NCI-H345 (cell line): ENCODE measurements at places on chromosomes 2 and 18.

DNA sequence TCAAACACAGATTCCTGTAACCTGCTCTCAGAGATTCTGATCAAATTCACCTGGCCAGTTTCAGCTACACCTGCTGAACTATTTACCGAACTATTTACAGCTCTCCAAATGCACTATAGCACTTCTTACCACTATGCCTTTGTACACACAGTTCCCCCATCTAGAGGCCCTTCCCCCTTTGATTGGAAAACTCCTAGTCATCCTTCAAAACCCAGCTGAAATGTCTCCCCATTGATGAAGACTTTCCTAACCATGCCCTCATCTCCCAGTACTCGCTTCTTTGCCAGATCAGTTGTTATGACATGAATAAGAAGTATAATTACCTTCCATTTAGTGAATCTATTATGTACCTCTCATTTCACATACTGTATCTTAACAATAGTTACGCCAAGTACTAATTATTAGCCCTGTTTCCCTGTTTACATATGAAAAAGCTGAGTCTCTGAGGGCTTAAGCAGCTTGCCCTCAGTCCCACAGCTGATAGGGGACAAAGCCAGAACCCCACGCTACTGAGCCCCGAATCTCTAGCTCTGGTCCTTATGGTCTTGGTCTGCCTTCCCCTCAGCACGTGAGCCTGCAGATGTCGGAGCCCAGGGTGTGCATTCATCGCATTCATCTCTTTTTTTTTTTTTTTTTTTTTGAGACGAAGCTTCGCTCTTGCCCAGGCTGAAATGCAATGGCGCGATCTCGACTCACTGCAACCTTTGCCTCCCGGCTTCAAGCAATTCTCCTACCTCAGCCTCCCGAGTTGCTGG lies 64.7 kb upstream of the ASAP2 start:
- no peak for DNase-seq

DNA sequence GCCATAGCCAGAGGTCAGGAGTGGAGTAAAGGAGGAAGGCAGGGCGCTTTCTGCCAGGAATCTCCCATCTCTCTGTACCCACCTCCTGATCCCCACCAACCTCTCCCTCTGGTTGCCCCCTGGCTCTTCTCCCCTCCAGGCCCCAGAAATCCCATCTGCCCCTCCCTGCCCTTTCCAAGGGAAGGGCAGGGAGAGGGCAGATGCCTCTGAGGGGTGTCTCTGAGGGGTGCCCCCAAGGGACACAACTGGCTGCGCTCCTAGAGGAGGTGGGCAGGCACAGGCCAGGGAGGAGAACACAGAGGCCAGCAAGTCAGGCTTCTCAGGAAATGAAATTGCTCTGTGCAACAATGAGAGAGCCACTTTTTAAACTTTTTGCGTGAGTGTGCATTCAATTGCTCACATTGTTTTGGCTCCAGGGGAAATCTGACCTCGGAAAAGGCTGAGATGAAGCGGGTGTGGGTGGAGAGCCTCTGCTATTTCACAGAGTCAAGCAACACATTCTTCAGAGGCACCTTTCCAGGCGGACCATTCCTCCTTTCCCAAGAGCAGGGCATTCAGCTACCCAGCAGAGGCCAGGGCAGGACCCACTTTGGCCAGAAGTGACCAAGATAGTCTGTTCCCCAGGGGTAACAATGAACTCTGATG lies 125.5 kb downstream of the SMAD7 start:
- no peak for DNase-seq

DNA sequence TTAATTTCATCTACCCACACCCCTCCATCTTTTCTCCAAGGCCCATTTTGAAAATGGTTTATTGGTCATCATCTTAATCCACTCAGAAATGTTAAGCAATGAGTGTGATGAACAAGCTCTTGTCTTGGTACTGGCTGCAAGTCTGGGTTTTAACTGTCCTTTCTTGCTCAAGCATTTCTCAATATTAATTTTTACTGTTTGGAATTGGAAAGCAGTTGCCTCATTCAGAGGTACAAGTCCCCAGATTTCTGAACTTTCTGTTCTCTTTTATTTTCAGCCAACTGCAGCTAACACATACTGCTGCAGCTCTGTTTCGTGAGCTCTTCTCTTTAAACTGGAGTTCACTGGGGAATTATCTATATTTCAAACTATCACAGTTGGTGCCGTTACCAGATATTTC lies 99.4 kb upstream of the TEX51 start:
- DNase-seq: no peak

DNA sequence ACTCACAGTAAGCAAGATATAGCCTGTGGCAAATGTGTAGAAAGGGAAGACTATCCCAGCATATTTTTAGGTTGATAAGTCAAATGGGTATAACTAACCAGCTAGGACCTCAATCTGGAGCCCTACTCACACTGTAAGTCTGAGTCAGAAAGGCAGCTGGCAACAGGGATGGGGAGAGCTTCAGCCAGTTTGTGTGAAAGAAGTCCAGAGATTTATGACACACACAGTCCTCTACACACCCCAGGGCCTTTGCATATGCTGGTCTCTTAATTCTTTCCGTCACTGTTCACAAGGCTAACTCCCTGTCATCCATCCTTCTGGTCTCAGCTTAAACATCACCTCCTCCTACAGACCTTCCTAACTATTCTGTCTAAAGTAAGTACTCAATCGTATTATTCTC lies 5.9 kb upstream of the TCF4 start:
- DNase-seq: no peak

- no peak for DNase-seq
Observed at GRCh38 chr18:30787410-30787809, 255.1 kb downstream of the DSC3 start.

DNA sequence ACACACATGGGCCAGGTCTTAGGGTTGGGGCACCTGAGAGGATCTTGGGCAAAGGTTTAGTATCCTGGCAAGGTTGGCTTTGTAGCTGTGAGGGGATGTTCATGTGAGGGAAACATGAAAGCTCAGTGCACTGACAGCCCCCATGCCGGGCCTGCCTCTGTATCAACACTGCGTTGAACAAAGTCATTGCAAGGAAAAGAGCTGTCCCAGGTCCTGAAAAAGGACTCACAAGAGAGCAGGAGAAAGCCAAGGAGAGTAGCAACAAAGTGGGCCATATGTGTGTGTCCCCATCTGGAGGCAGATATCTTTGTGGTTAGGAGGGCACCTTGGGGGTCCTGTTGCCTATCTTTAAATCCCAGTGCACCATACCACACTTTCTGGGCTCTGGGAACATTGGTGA lies 237.8 kb upstream of the THSD7B start:
- DNase-seq: no peak

GRCh38 chr2:104793966-104794365 lies 59.9 kb upstream of the POU3F3 start:
- no peak for DNase-seq

- no peak for DNase-seq
Observed at GRCh38 chr2:50858156-50858555, 173.8 kb downstream of the NRXN1 start.

GRCh38 chr18:612156-612555 lies 15.4 kb downstream of the CLUL1 start:
- no peak for DNase-seq

- DNase-seq: peak; percentile 70
Observed at GRCh38 chr2:9174771-9175437, 31.7 kb upstream of the ASAP2 start.

DNA sequence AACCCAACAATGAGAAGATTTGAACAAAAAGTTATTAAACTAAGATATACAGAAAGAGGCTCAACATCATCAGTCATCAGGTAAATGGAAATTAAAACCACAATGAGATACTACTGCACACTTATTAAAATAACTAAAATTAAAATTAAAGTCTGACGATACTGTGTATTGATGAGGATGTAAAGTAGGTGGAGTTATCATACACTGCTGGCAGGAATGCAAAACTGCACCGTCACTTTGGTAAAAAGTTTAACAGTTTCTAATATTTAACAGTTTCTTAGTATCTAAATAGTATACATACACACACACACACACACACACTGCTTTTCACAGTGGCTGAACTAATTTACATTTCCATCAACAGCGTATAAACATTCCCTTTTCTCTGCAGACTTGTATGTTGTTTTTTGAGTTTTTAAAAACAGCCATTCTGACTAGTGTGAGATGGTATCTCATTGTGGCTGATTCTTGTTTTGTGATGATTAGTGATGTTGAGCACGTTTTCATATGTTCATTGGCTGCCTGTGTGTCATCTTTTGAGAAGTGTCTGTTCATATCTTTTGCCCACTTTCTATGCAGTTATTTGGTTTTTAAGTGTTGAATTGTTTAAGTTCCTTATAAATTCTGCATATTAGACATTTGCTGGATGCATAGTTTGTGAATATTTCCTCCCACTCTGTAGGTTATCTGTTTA lies 726.9 kb upstream of the CHAC2 start:
- no peak for DNase-seq

DNA sequence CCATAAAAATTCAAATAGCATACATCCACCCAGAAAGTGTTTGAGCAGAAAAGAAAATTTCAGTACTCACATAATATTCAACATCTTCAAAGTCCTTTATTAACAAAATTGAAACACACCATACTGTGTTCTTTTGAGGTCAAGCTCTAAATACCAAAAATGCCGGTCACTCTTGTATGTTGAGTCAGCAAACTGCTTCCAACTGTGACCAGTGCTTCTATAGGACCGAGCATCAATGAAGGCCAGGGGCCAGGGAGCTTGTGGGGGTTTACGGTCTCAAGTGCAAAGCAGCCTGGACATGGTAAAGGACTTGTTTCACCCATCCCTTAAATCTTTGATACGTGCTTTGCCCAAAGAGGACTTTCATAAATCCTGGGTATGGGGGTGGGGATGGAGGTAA lies 112.7 kb upstream of the REV1 start:
- DNase-seq: no peak

DNA sequence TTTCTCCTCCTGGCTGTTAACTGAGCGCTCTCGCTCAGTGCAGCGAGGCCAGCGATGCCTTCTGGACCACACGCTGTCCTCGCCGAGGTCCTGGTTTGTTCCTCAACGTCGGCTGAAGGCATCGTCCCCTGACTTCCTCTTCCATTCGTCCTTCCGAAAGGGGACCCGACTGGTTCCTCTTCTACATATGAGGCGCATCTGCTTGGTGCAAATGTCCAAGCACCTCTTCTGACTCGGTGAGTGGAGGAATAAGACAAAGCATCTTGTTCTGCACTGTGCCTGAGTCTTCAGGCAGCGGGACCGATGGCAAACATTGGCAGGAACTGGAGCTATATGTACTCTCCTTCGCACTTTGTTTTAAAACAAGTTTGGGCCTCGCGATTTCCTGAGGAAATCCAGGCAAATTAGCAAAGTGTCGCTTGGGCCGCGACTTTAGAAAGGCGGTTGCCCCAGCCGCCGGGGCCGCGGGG lies 621 bp upstream of the KCNS3 start:
- DNase-seq: peak; percentile 49

DNA sequence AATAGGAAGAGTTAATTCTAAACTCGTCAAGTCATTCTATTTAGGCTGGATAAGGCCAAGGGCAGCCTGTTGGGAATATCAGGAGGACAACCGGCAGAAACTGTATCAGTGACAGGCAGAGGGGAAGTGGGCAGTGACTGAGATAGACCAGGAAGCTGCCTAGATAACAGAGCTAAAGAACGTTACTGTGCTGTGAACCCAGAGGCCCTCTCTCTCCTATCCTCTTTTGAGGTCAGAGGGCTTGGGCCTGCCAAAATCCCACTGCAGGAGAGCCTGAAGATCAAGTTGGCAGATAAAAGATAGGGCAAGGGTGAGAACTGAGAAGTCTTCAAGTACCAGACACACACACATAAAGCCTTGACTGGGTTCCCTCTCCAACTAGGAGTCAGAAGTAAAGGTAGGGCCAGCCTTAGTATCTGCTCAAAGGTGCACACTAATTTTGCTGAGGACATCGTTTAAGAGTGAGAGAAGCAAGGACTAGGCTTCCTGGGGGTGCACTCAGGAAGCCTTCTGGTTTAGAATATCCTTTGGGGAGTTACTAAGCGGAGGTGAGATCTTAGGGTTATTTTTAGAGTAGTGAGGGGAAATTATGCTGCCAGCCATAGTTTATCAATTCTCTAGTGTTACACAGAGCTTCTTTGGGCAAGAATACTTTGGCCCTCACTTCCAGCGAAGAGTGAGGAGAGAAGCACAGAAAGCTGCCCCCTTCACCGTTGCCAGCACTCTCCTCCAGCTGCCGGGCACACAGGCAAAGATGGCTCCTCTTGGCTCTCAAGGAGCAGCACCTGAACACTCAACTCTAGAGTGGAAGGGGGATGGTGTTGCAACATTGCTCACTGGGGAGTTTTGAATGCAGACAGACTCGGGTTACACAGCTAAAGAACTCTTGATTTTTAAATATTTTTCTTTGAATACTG lies 9.8 kb downstream of the CAVIN2 start:
- DNase-seq: no peak

DNA sequence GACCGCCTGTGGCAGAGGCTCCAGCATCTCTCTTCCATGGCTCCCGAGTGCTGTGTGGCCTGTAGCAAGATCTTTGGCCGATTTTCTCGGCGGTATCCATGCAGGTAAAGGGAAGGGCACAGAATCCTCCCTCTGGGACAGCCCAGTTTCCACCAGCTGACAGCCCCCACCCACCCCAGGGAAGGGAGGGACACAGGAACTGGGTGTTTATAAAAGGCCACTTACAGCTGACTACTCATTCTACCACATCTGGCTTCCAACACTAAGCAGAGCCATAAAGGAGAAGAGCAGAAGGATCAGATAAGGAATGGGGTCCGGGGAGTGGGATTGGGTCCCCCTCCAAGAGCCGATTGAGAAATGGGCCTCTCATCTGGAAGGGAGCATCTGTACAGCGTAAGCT lies 20.2 kb downstream of the RUFY4 start:
- no peak for DNase-seq

GRCh38 chr2:200985799-200986198 lies 22.3 kb upstream of the ORC2 start:
- no peak for DNase-seq

DNA sequence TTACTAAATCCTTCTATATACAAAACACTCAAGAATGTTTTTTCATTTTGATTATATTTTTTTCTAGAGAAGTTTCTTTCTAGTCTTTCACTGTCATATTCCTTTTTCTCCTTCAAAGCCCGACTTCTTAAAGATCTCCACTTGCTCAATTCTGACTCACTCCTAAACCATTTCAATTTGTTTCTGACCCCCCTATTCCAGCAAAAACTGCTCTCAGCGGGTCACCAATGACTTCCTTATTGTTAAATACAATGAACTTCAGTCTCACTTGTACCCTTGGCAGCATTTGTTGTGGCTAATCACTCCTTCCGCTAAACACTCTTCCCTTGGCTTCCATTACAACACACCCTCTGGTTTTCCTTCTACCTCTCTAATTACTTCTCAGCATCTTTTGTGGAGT lies 111.1 kb upstream of the RBBP8 start:
- no peak for DNase-seq

GRCh38 chr2:47222826-47223554 lies 67.9 kb upstream of the STPG4 start:
- DNase-seq: no peak

DNA sequence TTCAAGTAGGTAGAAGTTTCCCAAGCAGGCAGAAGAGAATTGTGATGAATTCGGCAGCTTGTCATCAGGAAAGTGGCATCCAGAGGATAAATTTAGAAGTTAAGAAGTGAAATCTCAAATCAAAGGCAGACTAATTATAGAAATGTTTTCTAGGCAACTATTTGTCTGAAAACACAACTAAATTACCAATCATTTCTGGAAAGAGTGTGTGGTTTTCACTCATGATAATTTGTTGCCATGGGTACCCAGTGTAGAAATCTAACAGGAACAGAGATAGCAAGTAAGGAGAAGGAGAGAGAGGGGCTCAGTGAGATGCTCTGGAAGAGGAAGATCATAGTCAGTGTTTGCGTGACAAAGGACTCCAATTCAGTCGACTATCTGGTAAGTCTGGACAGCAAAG lies 208.1 kb downstream of the NCKAP5 start:
- DNase-seq: no peak

- DNase-seq: no peak
Observed at GRCh38 chr2:124316881-124317605, 292.0 kb downstream of the CNTNAP5 start.
